ENCODE measurements at places on chromosomes 13 and 19.
A peak's percentile ranks its signal among the peaks of the same experiment; 100 is the strongest.

- no peak for DNase-seq
Observed at GRCh38 chr19:30209617-30210600, 162.3 kb upstream of the ZNF536 start.

- DNase-seq, result peak; percentile 42
Observed at GRCh38 chr19:10228920-10229319, 2.2 kb downstream of the S1PR2 start.

DNA sequence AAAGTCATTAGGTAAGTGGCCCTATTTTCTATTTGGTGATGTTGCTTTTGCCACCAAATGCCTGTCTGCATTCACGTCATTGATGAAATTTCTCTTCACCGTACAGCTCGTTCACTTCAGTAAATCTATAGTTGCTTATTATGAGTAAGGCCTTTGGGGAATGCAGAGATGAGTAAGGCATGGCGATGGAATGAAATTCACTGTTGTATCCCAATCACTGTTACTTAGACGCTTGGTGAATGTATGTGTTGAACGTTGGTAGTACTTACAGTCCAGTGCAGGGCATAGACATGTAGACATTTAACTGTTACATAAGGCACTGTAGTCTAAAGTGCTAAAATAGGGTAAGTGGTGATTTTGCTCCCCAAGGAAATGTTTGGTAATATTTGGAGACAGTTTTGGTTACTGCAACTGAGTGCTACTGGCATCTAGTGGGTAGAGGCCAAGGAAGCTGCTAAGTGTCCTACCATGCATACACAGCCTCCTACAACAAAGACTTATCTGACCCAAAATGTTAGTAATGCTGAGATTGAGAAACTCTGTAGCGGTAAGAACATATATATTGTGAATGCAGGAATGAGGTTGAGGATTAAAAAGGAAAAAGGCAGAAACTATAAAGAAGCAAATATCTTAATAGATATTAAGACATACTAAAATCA lies 5.8 kb downstream of the AKAP11 start:
- no peak for DNase-seq

DNA sequence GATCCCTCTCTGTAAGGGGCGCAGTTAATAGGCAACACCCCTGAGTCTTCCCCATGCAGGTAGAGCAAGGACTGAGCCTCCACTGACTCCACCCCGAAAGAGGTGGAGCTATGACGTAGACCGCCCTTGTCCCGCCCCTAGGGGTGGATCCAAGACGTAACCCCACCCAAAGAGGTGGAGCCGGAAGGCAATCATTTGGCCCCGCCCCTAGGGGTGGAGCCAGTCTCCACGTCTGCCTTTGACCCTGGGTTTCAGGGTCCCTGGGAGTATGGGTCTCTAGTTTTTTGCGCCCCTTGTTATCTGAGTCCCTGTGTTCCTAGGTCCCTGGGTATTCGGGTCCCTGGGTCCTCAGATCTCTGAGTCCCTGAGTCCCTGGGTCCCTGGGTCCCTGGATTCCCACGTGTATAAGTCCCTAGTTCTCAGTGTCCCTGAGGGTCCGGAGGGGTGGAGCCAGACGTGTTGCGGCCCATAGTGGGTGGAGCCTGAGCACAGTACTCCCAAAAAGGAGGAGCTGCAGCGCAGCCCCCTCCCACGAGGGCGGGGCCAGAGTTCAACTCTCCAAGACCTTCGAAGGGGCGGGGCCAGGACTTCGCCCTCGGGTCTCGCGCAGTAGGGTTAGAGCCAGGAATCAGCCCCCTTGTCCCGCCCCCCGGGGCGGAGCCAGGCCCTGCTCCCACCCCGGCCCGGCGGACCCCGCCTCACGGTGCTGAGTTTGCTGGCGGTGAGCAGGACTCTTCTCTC lies 5.3 kb downstream of the DENND1C start:
- DNase-seq, result peak; percentile 47

DNA sequence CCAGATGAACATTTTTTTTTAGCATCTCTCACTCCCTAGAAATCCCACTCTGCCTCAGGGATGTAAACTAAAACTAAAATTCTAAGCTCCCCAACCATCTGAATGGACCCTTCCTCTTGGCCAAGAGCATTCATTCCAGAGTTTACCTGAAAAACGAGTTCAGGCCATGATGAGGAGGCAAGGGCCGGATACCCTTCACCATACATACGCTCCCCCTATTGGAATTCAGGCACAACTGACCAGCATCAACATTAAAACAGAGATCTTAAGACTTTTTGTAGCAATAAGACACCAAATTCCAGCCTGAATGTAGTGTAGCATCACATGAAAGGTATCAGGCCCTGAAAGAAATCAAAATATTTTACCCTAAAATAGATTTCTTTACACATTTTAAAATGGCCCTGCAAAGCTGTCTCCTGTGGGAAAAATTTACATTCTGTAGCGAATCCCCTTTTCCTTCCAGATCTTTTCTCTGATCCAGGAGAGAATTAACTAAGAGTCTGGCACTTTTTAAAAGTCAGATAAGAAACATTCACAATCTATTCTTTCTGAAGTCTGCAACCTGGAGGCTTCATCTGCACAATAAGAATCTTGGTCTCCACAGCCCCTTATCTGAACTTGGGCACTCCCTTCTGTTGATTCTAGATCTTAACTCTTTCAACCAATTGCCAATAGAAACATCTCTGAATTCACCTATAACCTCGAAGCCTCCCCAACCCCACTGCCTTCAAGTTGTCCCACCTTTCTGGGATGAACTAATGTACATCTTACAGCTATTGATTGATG lies 888.5 kb downstream of the UQCRFS1 start:
- DNase-seq, result no peak

DNA sequence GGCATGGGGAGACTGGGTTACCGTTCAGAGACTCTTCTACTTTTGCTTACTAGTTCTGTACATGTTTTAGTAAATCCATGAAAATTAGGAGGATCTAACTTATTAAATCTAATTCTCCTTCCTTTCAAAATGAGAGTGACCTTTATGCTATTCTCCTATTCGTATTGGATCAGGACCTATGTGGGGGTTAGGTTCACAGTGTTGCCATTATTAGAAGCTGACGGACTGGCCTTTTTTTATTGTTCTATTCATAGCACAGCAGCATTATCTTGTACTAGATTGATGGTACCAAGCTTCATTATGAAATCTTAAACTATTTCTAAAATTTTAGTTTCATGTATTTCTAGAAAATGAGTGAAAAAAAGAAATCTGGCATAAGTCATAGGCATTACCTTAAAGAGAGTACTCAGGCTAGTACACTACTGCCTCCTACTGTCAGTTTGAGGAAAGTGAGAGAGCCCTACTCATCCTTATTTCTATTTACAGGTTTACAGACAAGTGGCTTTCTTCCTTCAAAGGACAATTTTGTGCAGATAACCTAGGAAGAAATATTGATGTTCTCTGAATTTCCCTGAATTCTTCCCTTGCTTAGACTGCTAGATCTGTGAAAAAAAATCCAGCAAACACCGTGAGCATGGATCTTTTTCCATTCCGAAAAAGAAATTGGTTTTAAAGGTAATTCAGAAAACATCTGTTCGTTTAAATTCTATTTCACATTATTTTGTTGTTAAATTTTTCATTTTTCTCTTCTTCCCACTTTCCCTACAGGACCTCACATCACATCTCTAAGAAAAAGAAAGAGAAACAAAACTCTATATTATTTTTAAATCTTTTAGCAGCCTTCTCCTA lies 485.5 kb downstream of the DIAPH3 start:
- DNase-seq, result peak; percentile 71

DNA sequence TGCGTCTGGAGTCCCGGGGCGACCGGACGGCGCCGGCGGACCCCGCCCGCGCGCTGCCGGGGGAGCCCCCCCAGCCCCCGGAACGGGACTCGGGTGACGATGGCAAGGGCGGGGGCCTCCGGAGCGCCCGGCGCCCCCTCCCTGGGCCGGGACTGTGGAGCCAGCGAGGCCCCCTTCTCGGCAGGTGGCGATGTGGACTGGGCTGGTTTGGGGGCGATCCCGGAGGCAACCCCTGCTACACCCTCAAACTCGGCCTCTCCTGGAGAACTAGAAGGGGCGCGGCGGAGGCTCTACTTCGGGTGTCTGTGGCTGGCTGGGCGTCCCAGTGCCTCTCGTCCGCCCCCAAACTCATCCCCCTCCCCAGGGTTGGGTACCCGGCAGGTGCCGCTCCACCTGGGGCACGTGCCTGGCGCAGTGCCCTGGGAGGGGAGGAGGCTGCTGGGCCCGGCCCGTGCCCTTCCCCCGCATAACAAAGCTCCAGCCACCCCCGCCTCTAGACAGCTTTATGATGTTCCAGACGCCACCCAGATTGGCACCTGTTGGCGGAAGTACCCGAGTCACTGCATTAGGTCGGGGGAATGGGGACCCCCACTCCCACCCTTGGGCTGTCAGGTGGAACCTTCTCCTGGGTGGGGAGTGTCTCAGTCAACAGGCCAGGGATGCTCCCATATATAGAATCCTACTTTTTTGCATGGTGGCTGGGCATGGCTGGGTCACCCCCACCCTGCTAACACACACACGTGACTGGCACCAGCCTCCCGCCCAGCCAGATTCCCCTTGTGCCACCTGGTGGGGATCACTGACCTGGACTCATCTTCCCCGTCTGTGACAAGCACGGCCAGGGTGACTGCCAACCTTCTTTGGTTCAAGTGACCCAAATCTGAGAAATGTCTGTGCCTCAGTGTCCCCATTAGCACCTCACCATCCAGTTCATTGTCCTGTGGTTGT lies 722 bp downstream of the PKN1 start:
- peak; percentile 24 for DNase-seq

DNA sequence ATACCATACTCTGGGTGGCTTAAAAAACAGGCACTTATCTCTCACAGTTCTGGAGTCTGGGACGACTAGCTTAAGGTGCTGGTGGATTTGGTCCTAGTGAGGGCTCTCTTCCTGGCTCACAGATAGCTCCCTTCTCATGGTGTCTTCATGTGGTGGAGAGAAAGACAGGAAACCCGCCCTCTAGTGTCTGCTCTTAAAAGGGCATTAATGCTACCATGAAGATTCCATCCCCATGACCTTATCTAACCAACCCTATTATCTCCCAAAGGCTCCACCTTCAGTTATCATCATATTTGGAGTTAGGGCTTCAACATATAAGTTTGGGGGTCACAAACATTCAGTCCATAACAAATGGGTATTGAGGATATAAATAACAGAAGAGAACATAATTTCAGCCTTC lies 139.4 kb downstream of the HS6ST3 start:
- no peak for DNase-seq

- DNase-seq, result no peak
Observed at GRCh38 chr13:29911781-29912418, 61.5 kb upstream of the UBL3 start.

DNA sequence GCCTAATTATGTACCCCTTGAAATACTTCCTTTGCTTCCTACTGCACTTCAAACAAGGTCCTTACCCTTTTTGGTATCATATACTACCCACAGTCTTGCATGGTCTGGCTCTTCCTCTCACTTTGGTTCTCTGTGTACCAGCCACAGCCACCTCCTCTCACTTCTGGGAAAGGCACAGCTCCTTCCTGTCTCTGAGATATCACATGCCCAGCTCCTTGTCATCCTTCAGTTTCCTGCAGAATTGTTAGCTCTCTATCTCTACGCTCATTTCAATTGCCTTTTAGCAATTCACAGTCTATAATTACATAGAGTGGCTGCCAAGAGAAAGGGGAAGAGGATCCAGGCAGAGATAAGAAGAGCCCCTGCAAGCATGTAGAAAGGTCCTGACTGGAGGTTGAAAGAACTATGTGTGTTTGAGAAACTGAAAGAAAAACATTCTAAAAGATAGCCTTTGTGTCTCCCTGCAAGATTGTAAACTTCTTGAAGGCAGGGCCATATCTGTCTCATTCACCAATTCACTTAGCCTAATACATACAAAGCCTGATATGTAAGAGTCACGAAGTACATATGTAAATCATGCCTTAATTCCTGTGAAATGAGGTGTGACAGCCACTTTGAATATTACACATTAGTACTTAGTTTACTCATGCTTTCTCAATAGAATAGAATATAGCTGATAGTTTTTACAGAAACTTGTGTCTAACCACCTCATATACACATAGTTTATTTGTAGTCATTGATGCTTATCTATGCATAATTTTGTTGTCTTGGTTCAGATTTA lies 933.1 kb downstream of the DIAPH3 start:
- DNase-seq, result no peak

DNA sequence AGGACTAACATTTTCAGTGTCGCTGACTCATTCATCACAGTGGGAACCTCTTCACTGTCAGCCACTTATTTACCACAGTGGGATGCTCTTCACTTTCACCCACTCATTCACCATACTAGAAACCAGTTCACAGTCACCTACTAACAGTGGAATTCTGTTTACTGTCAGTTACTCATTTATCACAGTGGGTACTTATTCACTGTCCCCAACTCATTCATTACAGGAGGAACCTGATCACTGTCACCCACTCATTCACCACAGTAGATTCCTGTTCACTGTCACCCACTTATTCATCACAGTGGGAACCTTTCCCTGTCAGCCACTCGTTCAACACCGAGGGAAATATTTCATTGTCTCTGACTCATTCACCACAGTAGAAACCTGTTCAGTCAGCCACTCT lies 10.1 kb upstream of the ZNF85 start:
- DNase-seq, result no peak

GRCh38 chr19:48624067-48624594 lies 4.8 kb downstream of the SPHK2 start:
- DNase-seq, result peak; percentile 99

GRCh38 chr13:110436276-110436675 lies 125.2 kb downstream of the RAB20 start:
- DNase-seq, result no peak

DNA sequence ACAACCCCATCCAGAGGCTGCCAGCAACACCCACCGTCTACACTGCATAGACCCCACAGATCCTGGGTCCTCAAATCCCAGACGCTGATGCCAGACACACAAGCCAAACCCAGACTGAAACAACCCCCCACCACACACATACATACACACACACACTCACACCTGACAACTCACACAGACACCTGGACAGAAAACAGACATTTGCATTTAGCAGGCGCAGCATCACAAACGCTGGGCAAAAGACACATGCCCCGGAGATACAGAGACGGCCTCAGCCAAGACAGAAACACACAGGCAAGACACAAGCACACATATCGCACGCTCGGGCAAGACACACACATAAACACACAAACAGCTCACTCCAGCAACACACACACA lies 1.3 kb downstream of the BBC3 start:
- peak; percentile 36 for DNase-seq

DNA sequence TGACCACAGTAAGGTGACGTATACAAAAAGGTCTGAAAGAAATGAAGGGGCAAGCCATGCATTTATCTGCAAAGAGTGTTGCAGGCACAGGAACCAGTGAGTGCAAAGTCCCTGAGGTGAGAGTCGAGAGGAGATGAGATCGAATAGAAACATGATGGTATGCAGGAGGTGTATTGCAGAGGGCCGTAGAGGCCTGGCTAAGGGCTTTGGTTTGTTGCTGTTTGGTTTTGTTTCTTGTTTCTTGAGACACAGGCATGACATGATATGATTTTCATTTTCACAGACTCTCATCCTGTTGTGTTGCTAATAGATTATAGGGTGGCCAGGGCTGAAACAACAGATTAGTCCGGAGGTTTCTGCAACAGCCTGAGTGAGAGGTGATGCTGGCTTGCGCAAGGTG lies 80.4 kb downstream of the HSPH1 start:
- no peak for DNase-seq

DNA sequence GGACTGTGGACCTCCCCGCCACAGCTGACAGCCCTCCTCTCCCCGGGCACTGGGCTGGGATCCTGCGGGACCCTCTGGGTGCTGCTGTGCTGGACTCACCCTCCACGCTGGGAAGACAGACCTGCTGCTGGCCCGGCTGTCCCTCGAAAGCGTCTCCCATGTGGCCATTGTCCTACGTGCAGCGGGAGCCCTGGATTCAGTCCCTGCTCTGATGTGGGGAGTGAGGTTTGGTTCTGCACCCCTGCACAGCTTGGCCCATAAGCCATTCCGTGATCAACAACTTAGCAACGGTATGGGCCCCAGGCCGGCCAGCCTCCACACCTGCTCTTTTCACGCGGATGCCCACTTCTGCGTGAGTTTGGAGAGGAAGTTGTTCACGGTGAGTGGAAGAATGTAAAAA lies 195.2 kb downstream of the TEX29 start:
- no peak for DNase-seq
